NCI-H1092 treated with DMSO at 0.1 percent for 48 hours (cell line): ENCODE measurements at places on chromosomes 2 and 18.

DNA sequence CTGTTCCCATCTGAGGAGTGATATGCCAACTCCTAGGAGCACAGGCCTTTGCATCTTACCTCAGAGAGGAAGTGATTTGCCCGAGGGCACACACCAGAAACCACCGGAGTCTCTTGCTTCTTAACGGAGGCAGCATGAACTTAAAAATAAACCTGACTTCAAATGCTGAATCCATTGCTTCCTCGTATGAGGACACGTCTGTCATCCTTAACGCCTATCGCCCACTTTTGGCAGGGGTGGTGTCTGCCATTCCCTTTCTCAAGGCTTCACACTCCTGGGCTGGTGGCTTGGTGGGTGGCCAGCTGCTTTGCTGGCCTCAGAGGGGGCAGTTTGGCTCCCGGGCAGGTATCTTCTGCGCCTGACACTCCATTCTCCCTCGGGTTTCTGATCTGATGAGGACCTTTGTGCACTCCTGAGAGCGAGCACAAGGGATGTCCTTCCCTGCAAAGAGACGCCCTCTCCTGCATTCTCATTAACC lies 1.1 kb upstream of the PREB start:
- DNase-seq = no peak

GRCh38 chr2:241111440-241111805 lies 9.3 kb upstream of the MTERF4 start:
- no peak for DNase-seq

GRCh38 chr18:11909591-11910026 lies 1.5 kb upstream of the MPPE1 start:
- no peak for DNase-seq

DNA sequence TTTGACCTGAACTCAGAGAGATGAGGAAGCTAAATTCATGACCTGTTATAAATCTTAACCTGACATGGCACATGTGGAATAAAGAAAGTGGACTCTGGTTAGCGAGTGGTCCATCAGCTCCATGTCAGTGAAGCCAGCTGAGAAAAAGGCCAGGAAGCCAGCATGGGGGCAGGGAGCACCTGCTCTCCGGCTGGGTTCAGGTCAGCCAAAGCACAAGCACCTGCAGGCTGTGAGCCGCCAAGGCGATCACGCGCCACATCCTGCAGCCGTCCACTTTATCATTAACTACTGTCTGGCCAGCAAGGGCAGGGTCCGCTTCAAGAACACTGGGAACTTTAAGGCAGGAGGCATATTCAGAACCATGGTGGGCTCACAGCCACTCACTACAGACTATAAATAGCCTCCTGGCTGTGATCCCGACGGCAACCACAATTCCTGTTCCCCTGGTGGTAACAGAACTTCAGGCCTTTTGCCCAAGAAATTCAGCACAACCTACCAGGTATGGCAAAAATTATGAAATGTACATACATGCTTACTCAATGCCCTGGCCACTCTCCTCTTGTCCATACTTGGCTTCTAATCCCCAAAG lies 35.5 kb downstream of the ACVR1 start:
- peak; percentile 62 for DNase-seq

DNA sequence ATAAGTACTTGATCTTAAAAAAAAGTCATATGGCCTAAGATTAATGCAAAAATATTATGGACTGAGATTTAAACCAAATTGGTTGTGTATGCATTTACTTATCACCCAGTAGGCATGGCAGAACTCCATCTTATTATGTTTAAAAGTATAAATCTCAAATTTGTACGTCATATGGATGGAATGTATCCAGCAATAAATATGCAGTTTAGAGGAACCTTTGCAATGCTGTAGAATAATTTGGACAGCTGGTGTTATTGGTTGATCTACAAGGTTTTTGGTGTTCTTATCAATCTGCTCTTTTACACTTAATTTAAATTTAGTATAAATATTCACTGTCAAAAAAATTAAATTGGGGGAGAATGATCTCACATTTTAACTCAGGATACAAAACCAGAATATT lies 640.2 kb downstream of the SATB2 start:
- DNase-seq = no peak
